Stimulated activated naive CD8-positive, alpha-beta T cell treated with anti-CD3 and anti-CD28 coated beads, Interleukin-15, Interleukin-2, amounts not matched to agents 100 U/mL and 50 U/mL, for 24 hours (primary cell): ENCODE measurements at places on chromosomes 16 and 17.
A peak's percentile ranks its signal among the peaks of the same experiment; 100 is the strongest.

GRCh38 chr16:77736879-77737278, 14.6 kb downstream of the NUDT7 start:
- no peak for DNase-seq

DNA sequence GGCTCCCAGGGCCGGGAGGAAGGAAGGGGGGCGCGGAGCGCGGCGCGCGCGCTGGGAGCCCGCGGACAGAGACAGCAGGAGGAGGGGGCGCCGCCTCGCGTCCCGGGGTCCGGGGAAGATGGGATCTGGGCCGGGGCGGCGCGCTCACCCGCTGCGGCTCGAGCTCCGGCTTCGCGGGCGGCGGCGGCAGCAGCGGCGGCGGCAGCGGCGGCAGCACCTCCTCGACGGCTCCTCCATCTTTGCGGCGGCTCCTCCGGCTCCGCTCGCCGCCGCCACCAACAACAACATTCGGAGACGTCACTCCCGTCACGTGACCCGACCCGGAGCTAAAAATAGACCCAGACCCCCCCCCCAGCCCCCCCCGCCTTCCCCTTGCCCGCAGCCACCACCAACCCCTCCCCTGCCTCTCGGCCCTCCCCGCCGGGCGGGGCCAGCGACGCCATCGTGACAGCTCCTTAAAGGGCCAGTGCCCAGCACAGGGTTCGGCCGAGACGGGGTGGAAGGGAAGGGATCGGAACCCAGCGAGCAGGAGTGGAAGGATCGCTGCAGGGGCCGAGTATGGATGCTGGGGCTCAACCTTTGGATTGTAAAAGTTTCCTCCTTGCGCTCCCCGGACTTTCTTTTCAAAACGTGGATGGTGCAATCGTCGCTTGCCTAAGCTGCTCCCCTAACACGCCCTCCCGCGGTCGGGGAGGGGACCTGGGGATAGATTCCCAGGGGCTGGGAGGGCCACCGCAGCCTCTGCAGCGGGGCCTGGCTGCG, at the start of gene HDAC5:
Gene HDAC5, minus strand, starts transcription at position 286 of the 762 bp plus-strand sequence. CDS start 6,126 bp downstream, outside the sequence.
- DNase-seq: peak; percentile 97

- DNase-seq: no peak
Measured at GRCh38 chr17:60065136-60065535, 13.6 kb downstream of the HEATR6 start.

DNA sequence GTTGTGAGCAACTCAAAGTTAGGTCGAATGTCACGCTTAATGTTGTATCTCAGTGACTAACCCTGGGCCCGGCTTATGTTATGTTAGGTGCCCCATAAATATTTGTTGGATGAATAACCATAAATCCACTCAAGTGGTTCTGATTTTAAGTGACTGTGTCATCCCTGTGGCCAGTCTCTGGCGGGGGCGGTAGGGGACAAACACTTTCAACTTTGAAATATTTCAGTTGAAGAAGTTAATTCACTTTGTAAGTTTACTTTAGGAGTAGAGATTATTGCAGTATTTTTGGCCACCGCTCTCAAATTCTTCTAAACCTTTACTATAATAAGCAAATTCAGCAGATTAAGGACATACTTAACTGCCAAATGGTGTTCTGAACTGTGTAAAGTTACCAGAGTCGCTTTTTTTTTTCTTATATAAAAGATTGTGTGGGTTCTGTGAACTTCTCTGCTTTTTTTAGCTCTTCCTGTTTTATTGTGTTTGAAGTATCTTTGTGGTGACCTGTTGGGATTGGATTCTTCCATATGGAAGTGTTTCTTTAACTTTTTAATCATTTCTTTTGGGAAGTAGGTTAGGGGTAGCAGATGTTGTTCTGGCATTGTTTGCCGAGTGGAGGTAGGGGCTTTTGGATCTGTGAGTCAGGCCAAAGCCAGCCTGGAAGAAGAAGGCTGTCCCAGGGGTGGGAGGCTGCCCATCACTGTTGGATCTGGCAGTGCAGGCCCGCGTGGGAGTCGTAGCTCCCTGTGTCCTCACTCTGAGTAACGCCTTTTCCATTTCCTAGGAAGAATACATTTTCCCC, 61.4 kb upstream of the TBX2 start:
- DNase-seq: no peak

DNA sequence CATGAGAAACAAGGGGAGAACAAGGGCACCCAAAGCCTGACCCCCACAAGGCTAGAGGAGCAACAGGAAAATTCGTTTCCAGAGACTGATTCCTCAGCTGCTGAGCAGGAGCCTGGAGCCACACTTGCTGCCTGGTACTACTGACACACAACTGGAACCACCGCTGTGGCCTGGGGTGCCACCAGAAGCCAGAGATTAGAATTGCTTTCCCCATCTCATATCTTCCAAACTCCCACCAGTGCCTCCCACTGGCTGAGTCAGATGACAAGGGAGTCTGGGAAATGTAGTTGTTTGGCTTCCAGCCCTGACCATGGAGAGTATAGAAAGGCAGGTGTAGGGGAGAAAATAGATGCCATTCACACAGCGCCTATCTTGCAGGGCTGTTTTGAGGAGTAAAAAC, 4.1 kb upstream of the TMEM11 start:
- DNase-seq: peak; percentile 53

- DNase-seq: peak; percentile 81
Measured at GRCh38 chr17:7308625-7309433, 1.4 kb downstream of the EIF5A start.

DNA sequence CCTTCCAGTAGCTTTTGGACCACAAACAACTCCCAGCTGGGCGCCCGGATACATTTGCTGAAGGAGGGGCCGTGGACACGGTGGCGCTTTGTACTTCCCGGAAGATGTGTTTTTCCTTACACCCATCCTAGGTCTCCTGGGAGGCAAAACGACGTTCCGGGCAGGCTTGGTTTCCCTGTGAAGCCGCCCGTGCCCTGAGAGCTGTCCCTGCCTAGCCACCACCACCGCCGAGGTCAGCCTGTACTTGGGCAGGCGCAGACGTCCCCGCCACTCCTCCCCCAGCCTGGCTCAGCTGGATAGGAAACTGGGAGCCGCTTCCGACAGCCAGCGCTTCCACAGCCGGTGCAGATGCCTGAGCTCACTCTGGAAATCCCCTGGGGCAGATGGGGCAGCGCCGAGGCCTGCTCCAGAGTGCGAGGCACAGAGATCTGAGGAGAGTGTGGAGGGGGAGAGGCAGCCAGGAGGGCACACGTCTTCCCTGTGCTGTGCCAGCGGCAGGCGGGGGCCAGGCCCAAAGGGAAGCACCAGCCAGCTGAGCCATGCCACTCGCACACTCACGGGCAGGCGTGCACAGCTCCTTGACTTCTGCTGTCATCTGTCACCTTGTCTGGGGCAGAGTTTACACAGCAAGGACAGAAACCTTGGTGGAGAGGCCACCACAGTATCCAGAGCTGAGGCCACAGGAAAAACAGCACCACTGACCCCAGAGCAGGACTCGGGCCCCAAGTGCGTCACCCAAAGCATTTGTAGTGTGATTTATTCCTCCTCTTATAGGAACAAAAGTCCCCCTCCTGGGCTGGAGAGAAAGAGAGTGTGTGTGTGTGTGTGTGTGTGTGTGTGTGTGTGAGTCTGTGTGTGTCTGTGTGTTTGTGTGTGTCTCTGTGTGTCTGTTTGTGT, 3.0 kb downstream of the RHBDF2 start:
- DNase-seq: no peak

DNA sequence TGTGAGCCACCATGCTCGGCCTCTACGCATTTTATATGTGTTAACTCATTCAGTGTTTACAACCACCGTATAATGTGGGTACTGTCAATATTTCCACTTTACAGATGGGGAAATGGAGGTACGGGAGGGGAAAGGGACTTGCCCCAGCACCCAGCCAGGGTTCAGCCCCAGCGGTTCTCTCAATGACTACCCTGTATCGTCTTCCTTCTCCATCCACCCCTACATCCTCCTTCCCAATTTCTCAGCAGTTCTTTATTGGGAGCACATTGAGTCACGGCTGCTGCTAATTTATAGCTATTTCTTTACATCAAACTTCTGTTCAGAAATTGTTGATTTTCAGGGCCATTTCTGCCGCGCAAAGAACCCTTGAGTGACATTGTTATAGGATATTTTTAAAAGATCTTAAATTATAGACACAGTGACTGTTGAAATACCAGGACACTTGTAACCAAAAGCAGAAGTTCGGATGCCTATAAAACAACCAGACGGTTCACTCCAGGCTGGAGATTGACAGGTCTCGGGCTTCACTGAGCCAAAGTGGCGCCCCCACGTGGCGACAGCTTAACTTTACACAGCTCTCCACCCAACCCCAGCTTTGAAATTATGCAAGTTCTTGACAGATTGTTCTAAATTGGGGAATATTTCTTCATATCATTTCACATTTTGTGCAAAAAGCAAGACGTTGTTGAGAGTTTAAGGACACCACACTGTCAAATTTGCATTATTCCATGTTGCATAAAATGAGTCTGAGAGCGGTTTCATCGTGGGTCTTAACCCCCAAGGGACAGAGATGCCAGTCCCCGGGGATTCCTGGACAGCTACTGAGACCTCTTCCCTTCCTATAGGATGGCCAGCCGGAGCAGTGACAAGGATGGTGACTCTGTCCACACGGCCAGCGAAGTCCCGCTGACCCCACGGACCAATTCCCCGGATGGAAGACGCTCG, 11.8 kb downstream of the SYT17 start:
- DNase-seq: peak; percentile 57

DNA sequence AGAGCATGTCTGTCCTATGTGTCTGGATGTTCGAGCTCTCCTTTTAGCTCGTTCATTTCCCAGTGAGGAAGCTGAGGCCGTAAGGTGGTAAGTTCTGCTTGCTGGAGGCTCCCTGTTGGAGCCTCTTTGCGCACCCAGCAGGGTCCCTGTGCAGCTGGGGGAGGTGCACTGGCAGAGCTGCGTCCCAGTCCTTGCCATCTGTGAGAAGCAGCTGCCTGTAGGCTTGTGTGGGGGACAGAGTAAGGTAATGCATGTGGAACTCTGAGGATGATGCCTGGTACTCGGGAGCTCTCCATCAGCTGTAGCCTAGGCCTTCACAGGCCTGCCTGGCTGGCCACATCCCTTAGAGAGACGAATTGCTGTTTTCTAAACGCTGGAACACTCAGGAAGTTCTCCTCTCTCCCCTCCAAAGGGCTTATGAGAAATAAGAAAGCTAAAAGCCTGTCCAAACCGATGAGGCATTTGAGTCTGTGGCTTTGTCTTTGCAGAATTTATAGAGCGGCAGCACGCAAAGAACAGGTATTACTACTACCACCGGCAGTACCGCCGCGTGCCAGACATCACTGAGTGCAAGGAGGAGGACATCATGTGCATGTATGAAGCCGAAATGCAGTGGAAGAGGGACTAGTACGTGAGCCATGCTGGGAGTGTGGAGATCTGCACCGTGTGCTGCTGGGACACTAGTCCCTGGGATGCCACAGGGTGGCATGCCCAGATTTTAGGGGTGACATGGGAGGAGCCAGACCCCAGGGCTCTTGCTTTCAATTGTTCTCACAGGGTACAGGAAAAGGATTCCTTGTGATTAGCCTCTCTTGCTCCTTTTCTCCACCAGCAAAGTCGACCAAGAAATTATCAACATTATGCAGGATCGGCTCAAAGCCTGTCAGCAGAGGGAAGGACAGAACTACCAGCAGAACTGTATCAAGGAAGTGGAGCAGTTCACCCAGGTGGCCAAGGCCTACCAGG, 1.6 kb downstream of the NDUFB10 start:
- peak; percentile 67 for DNase-seq

DNA sequence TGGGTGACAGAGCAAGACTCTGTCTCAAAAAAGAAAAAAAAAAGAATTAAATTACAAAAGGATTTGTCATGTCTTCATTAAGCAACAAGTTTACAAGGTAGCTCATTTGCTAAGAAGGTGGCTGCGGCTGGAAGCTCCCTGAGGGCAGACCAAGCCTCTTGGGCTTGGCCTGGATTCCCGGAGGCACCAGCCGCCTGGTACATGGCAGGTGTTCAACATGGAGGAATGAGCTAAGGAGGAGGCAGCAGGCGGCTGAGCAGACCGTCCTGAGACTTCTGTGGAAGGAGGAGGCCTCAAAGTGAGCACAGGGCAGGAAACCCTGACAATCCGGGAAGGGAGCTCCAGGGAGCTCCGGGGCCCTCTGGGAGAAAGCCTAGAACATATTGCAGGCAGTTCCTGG, 3.2 kb upstream of the MYLK3 start:
- DNase-seq: no peak
